ENCODE measurements at places on chromosomes 5 and 9.

GRCh38 chr5:177458912-177459350 lies 12.3 kb downstream of the PRR7 start:
- no peak for DNase-seq

GRCh38 chr9:84748112-84748511 lies 78.6 kb downstream of the NTRK2 start:
- DNase-seq = no peak

DNA sequence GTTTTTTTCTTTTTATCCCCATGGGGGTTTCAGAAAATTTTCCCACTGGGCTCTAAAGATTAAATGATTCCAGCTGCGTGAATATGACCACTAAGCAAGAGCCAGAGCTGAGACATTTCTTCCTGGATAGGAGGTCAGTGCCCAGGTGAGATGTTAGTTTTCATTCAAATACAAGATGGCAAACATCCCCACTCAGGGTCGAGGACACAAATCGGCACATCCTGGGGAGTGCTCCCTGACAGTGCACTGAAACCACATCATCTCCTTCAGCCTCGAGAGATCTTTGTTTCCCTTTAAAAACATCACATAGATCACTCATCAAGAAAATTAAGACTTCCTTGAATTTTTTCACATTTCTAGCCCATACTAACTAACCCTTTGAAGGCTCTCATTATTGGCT lies 273.2 kb upstream of the PANK3 start:
- no peak for DNase-seq

DNA sequence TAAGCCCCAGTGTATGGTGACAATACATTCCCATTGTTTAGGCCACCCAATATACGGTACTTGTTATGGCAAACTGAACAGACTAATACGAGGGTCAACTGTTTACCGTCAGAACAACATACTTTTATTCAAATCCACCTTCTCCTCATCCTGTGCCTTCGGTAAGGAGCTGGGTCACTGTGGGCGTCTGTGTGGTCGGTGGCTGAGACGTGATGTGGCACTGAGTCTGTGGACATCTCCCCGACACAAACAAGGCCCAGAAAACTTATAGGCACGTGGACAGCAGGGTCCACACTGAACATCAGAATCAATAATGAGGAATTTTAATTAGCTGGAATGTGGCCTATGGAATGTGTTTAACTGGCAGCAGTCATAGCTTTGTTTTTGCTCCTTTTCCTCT lies 154.3 kb upstream of the IRX2 start:
- DNase-seq = no peak

- DNase-seq = no peak
Measured at GRCh38 chr9:104795857-104796256, 31.9 kb downstream of the NIPSNAP3B start.

- peak; percentile 52 for DNase-seq
Measured at GRCh38 chr5:9034649-9035048, 511.2 kb downstream of the SEMA5A start.

DNA sequence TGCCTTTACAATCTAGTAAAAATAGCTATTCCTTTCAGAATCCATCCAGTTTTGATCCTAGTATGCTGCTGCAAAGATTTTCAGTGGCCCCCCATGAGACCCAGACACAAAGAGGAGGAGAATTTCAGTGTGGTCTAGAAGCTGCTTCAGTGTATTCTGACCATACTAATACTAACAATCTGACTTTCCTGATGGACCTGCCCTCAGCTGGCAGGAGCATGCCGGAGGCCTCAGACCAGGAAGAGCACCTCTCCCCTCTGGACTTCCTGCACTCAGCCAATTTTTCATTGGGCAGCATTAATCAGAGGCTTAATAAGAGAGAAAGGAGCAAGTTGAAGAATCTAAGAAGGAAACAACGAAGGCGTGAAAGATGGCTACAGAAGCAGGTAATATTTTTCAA lies 48.5 kb downstream of the RNF180 start:
- no peak for DNase-seq

DNA sequence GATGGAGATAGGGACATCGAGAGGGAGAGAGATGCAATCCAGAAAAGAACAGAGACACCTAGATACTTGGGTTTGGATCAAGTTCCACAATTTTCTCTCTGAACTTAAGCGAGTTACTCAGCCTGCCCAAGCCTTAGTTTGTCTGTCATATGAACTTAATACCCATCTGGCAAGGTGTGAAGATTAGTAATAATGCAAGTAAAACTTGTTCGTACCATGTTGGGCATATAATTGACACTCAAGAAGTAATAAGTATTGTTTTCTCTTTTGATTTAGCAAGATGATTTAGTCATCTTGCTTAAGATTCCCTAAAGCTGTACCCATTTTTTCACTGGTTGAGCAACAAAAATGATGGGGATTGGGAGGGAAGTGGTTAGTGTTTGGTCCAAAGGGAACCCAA lies 7.5 kb downstream of the RABGAP1 start:
- DNase-seq = no peak

- DNase-seq = no peak
Measured at GRCh38 chr5:113824307-113824706, 310.8 kb downstream of the YTHDC2 start.

DNA sequence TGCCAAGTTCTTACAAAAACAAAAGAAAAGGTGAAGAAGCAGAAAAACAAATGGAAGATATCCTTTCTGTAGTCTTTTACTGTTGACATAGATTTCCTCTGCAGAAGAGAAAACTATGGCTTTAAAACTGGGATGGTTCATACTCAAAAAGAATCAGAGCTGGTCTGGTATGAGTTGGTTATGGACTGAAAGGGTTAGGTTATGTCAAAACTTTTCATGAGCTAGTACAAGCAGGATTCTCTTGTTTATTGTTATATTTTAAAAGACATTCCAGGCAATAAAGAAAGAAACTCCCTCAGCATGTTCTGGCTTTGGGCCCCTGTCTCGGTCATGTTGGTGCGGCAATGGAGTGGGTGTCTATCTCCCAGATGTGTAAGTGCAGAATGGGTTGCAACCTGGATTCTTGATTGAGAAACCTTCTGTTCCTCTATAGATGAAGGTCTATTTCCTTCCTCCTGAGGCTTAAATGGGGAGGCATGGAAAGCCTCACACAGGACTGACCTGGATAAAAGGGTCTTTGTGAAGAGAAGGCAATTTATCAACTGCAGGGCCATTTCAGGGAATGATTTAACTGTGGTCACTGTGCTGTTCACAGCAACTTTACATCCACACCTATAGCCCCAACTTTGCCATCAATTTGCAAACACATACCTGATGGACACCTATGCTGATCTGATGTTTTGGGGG lies 209.6 kb upstream of the TNC start:
- no peak for DNase-seq

GRCh38 chr9:112861638-112862555 lies 28.8 kb downstream of the SLC46A2 start:
- no peak for DNase-seq

All from HS-5 (cell line).